NCI-H1417 (cell line): ENCODE measurements at places on chromosomes 2 and 18.

GRCh38 chr2:100242891-100243619 is 79.2 kb downstream of the LONRF2 start:
- peak; percentile 61 for DNase-seq

DNA sequence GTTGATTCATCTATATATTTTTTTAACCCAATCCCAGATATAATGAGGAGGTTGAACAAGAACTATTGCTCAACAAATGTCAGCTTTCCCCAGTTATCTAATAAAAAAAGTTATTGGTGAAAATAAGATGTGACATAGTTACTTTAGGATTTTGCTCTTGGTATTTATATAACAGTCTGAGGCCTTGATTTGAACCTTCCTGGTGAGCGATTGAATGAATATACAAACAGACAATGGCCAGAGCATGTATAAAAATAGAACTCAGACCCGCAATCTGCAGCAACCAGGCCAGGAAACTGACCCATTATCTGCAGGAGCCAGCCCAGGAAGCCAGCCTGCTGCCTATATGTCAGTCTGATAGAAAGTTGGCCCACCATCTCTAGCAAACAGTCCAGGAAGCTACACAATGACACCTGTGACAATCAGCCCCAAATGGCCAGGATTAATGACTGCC is 81.6 kb downstream of the HS6ST1 start:
- DNase-seq: no peak

DNA sequence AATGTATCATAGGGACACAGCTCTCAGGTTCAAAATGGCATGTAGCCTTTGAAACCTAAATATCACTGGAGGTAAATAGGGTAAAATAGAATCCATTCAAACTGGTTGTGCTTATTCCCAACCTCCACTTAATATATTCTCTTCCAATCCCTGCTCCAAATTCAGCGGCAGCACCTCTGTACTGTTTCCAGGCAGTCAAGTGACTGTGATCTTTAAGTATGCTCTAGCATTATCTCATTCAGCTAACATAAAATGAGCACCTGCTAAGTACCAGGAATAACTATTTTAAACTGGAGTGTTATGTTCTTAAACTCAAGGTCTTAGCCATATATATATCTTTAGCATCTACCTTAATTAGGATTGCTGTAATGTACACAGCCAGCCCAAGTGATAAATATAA is 269.2 kb upstream of the SESTD1 start:
- no peak for DNase-seq

DNA sequence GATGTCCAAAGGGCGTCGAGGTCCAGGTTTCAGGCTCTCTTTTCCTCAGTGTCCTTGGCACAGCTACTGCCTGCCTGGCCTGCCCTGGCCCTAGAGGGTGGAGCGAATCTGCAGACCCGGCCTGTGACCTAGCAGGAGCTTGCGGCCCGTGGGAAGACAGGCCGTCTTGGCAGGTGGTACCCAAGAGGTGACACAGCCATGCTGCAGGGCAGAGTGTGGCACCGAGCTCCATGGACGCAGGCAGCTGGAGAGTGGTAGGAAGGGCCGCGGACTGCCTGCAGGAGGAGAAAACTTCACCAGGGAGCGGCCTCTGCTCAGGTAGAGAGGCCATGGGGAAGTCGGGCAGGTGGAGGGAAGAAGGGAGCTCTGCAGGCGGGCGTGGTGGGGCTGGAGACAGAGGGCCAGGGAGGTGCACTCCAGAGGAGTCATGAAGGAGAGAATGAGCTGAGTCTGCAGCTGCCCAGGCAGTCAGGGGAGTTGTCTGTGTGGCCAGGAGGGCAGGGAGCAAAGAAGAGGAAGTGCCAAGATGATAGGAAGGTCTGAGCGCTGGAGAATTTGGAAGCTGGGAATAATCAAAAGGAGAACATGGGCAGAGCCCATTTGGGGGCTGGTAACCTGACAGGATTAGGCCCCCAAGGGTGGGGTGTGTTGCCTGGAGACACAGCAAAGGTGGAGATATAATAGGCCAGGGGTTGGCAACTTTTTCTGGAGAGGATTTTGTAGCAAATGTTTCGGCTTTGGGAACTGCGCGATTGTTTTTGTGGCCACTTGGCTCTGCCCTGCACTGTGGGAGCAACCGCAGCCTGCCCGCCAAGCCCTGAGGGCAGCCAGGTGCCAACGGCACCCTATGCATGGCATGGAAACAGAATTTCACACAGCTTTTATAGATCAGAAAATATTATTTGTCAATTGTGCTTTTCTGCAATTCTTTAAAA is 154.4 kb upstream of the PXDN start:
- DNase-seq: no peak

GRCh38 chr2:33051586-33052360 is 105.0 kb downstream of the LTBP1 start:
- no peak for DNase-seq

DNA sequence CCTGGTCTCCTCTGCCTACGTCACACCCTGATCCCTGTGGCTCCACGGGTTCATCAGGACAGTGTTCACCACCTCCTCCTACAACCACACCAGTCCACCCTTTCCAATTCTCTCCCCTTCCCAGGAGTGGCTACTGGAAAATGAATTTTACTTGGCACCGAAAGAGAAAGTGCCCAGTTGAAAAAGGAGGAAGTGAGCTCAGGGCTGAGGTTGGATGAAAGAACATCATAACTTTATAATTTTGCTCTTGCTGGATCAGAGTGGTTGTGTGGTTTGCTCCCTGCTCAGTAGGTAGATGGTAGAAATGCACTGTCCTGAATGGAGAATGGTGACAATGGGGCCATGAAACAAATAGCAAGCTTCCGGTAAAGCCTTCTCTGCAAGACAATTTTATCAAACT is 140.3 kb upstream of the DDX18 start:
- no peak for DNase-seq

- no peak for DNase-seq
Measured at GRCh38 chr18:64132871-64133270, 16.0 kb downstream of the LINC00305 start.

DNA sequence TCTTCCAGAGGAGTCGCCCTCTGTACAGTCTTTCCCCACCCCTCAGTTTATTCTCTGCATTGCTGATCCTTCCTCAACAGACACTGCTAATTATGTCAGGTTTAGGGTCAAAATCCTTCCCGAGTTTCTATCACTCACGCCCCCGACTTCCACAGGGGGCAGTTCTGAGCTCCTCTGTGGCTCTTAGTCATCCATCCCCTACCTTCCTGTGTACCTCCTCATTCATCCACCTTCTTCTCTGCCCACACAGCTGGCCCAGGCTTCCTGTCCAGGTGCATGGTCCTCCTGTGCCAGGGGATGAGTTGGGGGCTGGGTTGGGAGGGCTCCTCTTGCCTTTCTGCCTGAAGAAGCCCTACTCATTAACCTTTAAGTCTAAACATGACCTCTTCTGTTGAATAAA is 202.9 kb downstream of the ARL4C start:
- peak; percentile 28 for DNase-seq

DNA sequence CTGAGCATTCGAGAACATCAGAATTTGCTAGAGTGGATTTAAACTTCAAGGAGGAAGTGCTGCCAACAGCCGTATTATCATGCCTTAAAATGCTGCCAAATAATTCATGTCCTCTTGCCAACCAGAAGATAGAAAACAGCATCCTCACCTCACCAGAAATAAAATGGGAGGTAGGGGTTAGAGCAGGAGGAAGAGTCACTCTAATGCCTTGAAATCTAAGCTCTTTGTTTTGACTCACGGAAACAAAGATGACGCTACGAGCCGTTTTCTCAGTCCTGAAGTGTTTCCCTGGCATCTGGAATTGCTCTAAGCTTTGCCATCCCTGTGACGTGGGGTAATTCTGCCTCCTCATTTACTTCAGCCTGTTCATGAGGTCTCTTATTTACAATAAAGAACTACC is 97.1 kb downstream of the PRPF40A start:
- DNase-seq: no peak

DNA sequence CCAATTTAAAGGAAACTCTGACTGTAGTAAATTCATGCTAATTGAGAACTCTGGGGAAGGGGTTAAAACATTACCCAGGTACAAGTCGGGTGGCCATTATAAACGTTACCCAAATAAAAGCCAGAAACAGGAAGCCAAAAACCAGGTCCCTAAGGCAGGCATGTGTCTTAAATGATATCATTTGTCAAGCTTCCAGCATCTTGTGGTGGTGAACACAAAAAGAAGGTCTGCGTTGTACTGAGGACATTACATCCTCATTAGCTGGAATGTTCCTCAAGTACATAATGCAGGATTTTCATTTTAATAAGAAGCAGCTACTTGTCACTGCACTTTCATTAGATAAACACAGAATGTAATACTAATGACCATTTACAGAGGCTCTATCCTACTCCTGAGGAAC is 10.9 kb downstream of the PTGR3 start:
- no peak for DNase-seq
